ENCODE measurements at places on chromosomes 13 and 19.

GRCh38 chr13:93244918-93245280 is 18.3 kb downstream of the GPC6 start:
- DNase-seq = peak; percentile 58

GRCh38 chr13:29502391-29503008 is 93.0 kb downstream of the SLC7A1 start:
- no peak for DNase-seq

DNA sequence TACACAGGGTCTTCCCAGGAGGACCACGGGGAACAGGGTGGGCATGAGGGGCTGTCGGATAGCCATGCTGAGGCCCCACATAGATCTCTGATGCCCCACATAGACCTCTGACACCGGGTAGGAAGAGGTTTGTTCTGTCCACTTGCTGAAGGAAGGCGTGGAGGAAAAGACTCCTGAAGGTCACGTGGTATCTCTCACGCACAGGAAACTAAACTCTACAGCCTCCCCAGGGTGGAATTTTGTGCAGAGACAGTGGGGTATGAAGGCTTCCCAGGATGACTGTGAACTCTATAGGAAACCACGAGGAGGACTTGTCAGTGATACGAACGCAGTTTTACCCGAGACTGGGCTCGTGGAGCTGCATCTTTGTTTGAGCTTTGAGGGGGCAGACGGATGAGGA is 2.8 kb downstream of the EVI5L start:
- DNase-seq = peak; percentile 10

- no peak for DNase-seq
Measured at GRCh38 chr13:73984201-73984600, 150.0 kb downstream of the KLF12 start.

- no peak for DNase-seq
Measured at GRCh38 chr19:47842941-47843340, 16.1 kb upstream of the TPRX2 start.

GRCh38 chr13:26599860-26600259 is 42.4 kb downstream of the WASF3 start:
- no peak for DNase-seq

GRCh38 chr19:42068756-42069571 is 1.0 kb downstream of the GRIK5 start:
- no peak for DNase-seq

GRCh38 chr19:13355356-13355755 is 150.9 kb downstream of the CACNA1A start:
- DNase-seq = no peak

- peak; percentile 47 for DNase-seq
Measured at GRCh38 chr13:79528356-79528755, 47.4 kb downstream of the NDFIP2 start.

- no peak for DNase-seq
Measured at GRCh38 chr13:71602344-71602743, 264.7 kb downstream of the DACH1 start.

DNA sequence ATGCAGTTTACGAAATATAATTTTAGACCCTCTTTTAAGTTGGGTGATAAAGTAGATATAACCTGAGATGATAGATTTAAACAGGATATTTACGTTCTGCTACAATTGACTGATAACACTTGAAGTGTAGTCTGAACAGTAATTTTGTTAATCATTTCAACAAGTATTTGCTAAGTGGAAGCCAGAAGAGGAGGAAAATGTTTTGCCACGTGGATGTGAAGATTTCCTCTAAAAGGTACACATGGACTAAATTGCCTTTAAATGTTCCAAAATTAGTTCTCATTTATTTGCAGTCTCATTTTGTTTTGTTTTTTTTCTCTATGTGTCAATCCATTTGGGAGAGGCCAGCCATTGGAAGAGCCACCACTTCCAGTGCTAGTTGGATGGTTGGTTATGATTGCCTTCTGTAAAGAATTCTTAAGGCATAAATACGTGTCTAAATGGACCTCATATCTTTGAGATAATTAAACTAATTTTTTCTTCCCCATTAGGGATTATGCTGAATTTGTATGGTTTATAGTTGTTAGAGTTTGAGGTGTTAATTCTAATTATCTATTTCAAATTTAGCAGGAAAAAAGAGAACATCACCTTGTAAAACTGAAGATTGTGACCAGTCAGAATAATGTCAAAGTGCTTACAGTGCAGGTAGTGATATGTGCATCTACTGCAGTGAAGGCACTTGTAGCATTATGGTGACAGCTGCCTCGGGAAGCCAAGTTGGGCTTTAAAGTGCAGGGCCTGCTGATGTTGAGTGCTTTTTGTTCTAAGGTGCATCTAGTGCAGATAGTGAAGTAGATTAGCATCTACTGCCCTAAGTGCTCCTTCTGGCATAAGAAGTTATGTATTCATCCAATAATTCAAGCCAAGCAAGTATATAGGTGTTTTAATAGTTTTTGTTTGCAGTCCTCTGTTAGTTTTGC is 2.8 kb downstream of the MIR17HG start:
- no peak for DNase-seq
